ENCODE measurements at places on chromosomes 7 and 10.

DNA sequence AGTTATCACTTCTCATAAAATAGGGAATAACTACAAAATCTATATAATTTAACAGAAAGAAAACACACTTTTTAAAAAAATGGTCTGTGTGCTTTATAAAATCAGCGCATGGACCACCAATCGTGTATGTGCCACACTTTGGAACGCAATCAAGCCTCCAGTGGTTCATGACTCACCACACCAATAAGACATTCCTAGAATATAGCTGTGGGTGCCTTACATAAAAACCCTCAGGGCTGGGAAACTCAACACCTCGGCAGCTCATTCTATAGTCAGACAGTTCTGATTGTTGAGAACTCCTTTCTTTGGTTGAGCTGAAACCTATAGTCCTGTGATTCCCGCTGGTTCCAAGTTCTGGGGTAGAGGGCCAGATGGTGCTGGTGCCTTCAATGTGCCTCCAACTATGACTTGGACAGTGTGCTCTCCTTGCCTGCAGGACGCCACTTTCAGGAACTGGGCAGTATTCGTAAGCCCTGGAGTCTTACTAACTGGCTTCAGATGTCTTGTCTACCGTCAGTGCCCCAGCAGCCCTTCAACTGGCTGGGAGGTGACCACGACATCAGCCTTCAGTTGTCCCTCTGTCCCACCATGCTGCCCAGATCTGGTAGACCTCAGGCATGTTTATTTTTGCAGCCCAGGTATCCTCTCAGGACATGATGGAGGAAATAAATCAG is 135.7 kb upstream of the GDF10 start:
- no peak for DNase-seq

GRCh38 chr10:3364768-3365480 is 192.3 kb upstream of the PITRM1 start:
- DNase-seq, result no peak

DNA sequence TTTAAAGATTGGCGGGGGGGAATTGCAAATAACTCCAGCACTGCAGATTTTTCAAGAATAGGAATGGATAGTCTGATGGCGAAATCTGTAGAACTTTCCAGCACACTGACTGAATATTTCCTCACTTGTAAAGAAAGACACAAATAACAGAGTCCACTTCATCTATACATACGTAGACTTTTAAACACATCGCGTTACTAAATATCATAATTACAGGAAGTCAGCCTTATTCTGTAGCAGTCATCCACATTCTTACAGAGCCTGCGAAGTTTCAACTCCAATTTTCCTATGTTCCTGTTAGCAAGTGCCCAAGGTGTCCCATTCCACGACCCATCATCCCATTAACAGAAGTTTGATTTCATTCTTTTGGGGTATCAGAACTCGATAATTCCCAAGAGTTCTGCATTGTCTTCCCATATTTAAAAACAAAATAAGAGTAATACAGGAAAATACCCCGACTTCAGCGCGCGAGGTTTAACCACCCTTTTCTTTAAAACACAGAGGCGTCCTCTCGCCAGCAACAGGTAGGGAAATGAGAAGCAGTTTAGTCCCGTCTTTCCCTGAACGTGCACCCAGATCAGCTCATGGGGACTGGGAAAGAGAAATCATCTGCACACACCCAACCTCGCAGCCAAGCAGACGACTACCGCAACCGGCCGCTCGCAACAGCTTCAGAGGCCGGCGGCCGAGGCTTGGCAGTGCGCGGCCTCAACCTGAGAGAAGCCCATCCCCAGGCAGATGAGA is 880 bp downstream of the HERC4 start:
- DNase-seq, result no peak

GRCh38 chr7:88073626-88074025 is 139.6 kb downstream of the ADAM22 start:
- no peak for DNase-seq

- no peak for DNase-seq
Measured at GRCh38 chr7:20351901-20352300, 21.2 kb downstream of the ITGB8 start.

GRCh38 chr7:73734619-73735527 is 3.7 kb downstream of the ABHD11 start:
- DNase-seq, result peak; percentile 64

DNA sequence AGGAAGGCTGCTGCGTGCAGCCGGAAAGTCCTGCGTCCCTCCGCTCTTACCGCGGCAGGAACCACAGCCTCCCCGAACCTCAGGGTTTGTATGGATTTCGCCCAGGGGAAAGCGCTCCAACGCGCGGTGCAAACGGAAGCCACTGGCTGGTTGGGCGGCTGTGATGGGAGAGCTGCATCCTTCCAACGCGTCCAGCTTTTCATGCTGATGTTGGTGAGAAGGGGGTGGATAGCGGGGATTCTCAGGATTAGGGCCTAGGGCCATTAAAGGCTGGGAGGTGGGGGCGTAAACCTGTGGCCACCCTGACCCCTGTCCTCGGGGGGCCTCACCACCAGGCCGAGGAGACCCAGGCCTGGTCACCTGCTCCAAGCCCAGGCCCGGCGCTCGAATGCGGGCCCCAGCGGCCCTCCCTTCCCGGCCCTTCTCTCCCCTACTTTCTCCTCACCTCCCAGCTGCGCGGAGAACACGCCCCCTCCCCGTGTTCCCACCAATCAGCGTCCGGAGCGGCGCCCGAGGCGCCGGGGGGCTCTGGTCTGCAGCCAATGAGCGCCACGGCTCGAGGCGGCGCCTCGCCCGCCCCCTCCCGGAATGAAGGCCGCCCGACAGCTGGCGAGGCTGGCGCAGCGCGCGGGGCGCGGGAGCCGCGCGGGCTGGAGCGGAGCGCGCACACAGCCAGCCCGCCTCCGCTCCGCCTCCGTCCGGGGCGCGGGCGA is 458 bp upstream of the NANOS1 start:
- DNase-seq, result peak; percentile 70

DNA sequence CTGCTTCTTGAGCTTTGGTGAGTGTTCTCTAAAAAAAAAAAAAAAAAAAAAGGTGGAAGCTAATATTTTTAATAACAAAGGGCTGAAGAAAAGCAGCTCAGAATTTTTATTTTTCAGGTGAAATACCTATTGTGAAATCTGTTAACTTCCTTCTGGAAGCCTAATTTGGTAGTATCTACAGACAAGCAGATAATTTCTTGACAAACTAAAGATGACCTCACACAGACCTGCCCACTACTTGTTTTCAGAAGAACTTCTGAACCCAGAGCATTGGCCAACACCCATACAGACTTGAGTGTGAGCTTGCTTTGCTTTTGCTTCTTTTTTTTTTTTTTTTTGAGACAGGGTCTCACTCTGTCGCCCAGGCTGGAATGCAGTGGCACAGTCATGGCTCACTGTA is 31.2 kb downstream of the LRRC4 start:
- DNase-seq, result no peak

DNA sequence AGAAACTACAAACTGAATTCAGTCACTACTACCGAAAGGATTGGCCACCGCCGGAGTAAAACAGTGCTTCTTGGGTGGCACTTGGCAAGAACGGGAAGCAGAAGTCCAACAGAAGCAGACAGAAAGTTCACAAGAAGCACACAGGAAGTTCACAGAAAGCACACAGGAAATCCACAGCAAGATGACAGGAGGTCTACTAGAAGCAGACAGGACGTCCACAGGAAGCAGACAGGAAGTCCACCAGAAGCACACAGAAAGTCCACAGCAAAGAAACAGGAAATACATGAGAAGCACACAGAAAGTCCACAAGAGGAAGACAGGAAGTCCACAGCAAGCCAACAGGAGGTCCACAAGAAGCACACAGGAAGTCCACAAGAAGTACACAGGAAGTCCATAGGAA is 399.2 kb upstream of the AUTS2 start:
- no peak for DNase-seq

DNA sequence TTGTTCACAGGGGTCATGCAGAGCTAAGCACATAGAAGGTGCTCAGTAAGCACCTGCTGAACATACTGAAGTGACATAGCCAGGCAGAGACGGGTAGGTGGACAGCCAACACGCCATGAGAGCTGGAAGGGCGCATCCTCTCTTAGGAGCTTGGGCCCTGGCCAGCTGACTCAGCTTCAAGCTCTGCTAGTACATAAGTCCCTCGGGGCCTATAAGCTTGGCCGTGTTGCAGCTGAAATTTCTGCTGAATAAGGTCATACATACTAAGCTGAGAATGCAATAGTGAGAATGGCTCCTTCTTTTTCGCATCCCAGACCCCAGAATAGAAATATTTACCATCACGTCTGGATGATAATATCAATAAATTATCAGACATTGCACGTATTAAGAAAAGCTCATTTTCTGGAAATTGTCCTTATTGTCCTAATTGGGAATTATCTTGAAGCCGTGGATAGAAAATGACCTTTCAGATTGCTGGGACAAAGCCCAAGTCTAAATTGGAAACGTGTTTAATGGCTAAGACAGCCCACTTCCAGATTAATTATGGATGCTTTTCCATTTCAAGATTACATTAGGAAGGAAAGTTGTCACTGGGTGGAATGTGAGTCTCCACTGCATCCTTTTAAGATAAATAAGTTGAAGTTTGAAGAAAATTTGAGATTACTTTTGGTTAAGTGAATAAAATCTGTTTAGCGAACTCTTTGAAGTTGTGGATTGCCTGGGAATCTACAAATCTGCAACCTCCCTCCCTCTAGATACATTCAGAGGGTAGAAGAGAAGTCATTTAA is 287.1 kb upstream of the C7orf33 start:
- DNase-seq, result no peak

DNA sequence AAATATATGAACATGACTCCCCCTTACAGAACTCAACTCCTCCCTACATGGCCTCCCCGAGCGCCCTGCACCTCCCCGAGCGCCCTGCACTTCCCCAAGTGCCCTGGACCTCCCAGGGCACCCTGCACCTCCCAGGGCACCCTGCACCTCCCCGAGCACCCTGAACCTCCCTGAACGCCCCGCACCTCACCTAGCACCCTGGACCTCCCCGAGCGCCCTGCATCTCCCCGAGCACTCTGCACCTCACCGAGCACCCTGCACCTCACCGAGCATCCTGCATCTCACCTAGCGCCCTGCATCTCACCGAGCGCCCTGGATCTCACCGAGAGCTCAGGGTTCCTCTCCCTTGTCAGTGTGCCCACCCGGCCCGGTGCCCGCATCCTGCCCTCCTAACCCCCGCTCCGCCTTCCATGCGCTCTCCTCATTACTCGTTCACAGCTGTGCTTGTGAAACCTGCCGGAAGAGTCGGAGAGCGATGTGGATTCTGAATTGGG is 134.3 kb downstream of the ACTR3B start:
- no peak for DNase-seq

DNA sequence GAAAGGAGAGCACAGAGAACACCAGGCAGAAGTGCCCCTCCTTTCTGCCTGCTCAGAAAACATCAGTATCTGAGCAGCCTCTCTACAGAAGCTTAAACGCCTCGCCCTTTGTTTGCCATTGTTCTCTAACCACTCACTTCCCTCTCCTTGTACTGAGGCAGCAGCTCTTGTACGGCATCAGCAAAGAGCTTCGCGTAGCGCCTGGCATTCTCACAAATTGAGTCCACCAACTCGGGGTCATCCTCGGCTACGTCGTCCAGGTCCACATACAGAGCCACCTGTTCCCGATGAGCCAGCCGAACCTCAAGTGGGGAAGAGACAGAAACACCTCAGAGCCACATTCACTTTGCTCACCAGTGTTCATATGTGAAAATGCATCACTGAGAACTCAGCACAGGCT is 1.7 kb downstream of the MCM7 start:
- DNase-seq, result no peak

DNA sequence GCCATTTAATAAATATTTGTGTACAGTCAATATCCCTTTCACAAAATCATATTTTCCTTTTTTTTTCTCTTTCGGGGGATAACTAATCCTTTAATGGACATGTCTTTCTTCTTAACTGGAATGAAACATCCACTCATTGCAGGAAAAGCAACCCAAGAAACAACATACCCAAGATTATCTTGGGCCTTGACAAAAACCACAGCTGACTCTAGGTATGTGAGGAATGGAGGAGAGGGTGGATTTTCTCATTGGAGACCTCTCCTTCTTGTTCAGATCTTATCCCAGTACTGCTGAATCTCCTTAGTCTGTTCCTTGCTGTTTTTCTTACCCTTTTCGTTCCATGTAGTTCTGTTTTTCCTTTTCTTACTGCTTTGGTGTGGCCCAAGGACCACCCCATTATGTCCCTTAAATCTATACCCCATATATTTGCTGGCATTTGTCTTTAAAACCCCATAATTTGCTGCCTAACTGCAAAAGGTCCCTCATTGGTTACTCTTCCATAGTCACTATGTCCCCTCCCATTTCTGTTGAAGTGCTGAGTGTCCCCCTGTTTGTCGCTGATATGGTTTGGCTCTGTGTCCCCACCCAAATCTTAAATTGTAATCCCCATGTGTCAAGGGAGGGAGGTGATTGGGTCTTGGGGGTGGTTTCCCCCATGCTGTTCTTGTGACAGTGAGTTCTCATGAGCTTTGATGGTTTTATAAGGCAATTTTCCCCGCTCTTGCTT is 6.8 kb upstream of the CDK6 start:
- no peak for DNase-seq

- DNase-seq, result no peak
Measured at GRCh38 chr10:60532696-60533468, 143.2 kb upstream of the ANK3 start.

DNA sequence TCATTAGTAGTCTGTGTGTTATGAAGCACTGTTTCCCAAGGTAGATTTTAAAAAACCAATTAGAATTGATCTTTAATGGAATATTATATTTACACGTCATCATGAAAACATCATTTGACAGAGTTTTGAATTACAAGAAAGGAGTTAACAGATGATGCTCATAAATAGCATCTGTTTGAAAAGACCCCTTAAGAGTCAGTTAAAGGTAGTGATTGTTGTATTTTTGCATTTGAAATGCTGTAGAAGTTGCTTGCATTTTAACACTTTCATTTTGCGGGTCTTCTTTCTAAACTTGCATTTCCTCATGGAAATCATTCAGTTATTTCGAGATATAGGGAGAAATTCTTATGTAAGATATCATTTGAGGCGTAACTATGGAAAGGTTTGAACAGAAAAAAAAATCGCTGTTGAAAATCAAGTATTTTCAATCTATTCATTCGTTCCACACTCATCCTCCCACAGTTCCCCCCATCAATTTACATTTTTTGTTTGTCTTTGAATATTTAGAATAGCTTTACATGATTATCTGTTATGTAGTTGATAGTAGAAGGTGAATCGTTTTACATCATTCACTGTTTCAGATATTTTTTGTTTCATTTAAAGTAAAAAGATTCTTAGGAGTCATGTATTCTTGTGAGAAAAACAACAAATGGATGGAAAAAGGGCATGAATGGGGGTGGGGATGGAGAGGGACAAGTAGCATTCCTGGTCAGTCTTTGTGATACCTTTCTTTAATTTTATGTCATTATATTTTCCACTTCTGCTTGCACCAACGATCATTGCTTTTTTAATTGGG is 3.0 kb upstream of the SKIDA1 start:
- DNase-seq, result no peak

DNA sequence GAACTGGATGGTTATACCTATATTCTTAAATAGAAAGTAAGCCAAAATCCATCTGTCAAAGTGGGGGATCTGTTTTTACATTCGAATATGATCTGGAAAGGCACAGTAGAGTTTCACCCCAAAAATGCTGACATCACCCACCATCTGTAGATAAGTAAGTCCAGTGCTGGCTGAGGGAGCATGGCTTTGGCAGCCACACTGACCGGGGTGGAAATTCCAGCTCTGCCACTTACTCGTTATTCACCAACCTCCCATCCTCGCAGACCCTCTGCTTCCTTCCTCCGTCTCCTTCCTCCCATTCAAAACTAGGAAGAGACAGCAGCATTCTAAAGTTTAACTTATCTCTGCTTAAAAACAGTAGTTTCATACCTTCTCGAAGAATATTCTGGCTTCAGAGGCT is 84.9 kb upstream of the GATA3 start:
- DNase-seq, result no peak
